Fibroblast of skin of scalp (primary cell): ENCODE measurements at places on chromosomes 4 and X.

DNA sequence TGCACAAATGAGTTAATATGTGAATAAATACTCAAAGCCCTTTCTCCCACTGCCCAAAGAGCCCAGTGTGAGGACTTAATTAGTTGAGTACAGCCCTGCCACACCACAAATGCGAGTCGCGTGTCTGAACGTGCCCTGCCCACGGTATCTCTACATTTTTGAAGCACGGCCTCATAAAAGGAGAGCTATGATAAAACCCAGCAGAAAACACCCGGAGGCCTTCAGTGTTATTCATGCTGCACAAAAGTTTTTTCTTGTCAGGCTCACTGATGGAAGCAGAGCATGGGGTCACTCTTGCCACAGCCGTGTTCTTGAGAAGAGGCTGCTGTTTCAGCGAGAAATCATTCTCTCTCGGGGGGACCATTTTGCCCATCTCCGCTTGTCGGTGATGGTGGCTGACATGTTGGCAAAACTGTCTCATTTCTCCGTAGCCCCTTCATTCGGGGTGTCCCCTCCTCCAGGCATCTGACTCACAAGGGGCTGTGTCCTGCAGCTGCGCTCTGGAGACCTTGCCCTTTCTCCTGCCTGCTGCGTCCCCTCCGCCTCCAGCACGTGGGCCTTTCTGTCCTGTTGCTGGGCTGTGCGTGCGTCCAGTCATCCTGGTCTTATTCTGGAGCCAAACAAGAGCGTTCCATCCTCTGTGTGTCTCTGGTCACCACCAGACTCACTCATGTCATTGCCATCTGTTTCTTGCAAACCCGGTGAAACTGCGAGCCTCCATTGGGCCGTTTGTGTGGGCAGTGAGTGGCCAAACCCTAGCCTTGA, 88.8 kb downstream of the SORCS2 start:
- DNase-seq: peak; percentile 69

DNA sequence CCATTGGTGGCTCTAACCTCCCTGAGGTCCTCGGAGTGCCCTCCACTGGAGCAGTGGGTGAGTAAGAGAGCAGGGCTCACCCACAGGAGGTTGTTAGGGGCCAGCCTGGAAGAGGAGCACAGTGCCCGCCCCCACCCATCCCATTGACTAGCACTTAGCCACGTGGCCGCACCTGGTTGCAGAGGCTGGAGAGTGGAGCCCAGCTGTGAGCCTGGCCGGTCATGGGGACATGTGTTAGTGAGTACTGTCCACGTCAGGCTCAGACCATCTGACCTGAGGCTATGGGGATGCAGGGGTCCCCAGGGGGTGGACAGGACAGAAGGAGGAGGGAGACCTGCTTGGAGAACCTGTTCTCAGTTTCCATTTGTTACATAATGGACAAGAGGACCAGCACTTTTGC, 1.4 kb upstream of the MAN2B2 start:
- no peak for DNase-seq

DNA sequence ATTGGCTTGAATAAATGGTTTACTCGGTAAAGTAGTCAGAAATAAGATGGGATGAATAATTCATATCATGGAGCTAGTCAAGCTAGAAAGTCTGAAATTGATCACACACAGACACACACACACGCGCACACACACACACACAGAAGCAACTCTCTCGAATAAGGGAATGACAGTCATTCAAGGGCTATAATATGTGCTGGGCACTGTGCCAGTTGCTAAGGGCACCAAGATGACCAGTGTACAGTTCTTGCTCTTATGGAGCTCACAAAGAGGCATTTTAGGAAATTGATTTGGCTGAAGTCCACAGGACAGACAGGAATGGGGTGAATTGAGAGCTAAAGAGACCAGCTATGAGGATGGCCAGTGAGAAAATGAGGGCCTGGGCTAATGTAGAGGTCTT, 34.2 kb upstream of the SH3D19 start:
- no peak for DNase-seq

DNA sequence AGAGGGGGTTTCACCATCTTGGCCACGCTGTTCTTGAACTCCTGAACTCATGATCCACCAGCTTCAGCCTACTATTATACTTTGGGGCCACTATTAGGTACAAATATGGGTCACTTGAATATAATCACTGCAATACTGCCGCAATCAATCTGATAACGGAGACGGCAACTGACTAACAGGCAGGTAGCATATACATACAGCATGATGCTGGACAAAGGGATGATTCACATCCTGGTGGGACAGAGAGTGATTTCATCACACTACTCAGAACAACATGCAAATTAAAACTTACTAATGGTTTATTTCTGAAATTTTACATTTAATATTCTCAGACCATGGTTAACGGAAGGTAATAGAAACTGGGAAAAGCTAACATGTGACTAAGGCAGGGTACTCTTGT, 10.9 kb downstream of the LRBA start:
- DNase-seq: no peak

- no peak for DNase-seq
Observed at GRCh38 chr4:57156242-57156990, 46.2 kb upstream of the IGFBP7 start.

GRCh38 chrX:108198420-108198819, 106.8 kb downstream of the ATG4A start:
- no peak for DNase-seq

- no peak for DNase-seq
Observed at GRCh38 chr4:57068237-57068981, 41.8 kb downstream of the IGFBP7 start.

DNA sequence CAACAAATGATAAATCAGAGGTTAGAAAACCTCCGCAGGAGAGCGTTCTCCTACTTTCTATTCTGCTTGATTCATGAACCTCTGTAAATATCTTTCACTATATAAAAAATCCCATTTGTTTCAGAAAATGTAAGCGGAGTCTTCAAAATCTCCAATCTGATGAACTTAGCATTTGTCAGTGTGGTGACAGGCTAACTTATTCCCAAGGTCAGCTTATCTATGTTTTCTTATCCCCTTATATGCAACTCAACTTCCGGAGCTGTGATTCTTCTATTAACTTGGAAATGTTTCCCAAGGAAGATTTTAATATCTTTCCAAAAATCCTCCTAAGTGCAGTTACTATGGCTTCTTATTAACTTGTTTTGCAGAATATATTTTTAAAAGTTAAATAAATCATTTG, 87.5 kb upstream of the C1QTNF7 start:
- DNase-seq: no peak

DNA sequence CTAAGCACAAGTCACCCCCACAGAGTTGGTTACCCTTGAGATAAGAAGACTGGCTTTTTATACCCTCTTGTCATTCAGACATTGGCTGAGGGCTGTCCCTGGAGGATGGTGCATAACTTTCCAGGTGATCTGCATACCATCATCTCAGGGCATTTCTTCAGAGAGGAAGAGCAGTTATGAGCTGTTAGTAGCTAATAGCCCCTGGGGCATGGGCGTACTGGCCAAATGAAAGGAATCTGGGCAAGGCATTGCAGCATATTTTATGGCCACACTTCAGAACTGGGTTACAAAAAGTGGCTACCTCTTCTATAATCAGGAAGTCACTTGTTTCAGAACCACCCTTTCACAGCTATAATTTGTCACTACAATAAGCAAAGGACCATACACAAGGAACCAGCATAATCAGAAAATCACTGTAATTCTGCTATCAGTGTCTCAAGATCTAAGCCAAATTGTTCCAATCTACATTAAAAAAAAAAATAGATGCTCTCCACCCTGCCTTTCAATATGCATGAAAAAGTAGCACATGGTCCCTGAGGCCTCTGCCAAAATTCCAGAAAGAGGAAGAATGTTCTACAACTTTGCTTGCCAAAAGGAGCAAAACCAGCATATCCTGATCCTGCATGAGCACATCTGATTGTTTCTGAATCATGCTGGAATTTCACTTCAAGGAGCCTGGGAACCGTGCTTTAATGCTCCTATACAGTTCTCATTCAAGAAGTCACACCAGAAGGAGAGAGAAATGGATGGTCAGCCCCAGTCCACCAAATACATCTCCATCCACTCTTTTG, 92.0 kb downstream of the TMEM144 start:
- DNase-seq: peak; percentile 78

GRCh38 chr4:82891707-82892466, 934 bp upstream of the SEC31A start:
- peak; percentile 23 for DNase-seq

DNA sequence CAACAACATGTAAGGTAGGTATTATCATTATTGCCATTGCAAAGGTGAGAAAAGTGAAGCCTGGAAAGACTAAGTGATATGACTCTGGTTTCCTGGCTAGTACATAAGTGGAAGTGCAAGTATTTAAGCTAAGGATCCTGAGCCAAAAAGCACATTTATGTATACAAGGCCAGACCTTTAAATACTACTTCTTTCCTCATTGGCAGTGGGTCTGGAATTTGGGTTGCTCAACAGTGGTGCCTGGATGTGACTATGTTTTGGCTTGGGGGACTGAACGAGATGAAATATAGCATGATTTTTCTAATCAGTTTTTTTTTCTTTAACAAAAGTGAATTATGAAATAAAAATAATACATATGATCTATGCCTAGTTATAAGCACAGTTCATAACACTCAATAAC, 7.4 kb upstream of the FGF13 start:
- DNase-seq: no peak

GRCh38 chr4:112296949-112297880, at the start of gene ALPK1:
ALPK1 (plus strand) TSS chr4:112297369.
- peak; percentile 93 for DNase-seq

GRCh38 chr4:119841361-119841760, 212.8 kb upstream of the PDE5A start:
- DNase-seq: peak; percentile 4

GRCh38 chrX:106710771-106711170, 15.7 kb upstream of the RNF128 start:
- DNase-seq: peak; percentile 39

DNA sequence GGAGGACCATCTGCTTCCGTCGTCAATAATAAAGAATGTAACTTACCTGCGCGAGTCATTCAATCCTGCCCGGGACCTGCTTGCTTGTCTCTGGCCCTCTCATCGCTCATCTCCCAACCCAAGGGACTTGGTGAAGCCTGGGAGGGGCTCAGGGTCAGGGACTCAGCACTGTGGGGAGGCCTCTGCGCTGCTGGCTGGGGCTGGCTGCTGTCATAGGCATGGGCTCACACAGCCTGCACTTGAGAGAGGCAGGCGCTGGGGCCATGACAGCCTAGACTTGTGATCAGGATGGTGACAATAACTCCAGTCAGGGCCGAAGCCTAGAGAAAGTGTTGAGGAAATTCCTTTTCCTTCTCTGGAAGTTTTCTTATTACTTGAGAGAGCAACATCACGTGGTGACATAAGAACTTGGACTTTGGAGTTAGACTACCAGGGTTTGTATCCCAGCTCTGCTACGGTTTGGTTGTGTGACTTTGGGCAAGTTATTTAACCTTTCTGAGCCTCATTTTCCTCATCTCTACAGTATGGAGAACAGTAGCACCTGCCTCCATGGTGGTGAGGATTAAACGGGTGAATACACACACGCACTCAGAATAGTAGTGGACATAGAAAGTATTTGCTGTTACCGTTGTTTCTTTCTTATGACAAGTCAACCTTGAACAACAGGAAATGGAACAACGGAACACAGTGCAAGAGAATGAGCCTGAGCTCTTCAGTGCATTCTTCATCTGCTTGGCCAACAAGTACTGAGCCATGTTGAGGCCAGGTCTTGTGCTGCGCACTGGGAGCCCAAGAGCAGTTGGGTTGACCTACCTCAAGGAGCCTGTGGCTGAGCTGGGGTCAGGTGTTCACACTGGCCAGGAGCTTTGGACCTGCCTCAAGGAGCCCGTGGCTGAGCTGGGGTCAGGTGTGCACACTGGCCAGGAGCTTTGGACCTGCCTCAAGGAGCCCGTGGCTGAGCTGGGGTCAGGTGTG, 60.5 kb downstream of the TBC1D14 start:
- DNase-seq: no peak

DNA sequence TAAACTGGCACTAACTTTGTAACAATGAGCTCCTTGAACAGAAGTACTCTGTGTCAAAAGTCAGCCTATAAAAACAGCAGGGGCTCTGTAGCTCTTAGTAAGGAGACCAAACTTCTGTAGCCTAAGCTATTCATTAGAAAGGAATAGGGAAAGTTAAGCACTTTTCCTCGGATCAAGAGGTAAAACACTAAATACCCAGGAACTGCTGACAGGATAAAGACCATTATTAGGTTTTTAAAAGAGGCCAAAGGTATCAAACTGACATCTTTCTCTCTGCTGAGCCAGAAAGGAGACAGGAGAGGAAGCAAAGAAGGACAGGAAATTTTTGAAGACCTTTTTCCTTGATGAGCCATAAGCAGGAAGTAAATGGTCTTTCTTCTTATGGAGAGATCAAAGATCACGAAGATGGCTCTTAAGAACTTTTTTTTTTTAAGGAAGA, 31.9 kb downstream of the ANAPC10 start:
- DNase-seq: no peak

GRCh38 chr4:58606303-58606702, 1496.1 kb upstream of the IGFBP7 start:
- DNase-seq: no peak

GRCh38 chrX:132373610-132374009, 115.2 kb downstream of the MBNL3 start:
- no peak for DNase-seq

GRCh38 chrX:46820391-46821100, 16.3 kb upstream of the RP2 start:
- no peak for DNase-seq

DNA sequence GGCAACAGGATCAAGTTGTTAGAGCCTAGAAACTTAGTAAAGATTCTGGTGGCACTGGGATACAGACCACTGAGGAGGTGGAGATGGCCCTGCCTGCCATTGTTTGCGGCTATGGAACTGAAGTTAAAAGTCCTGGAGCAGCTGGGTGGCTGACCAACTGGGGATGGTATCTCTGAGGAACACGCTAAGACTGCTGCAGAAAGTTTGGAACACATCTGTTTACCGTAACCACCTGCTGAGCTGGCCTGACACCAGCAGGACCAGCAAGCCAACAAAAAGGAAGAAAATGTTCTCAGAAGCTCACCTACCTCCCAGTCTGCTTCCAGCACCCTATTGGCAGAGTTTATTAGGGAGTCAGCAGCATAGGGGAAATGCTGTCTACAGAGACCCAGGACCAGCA, 17.4 kb upstream of the PACRGL start:
- DNase-seq: no peak

DNA sequence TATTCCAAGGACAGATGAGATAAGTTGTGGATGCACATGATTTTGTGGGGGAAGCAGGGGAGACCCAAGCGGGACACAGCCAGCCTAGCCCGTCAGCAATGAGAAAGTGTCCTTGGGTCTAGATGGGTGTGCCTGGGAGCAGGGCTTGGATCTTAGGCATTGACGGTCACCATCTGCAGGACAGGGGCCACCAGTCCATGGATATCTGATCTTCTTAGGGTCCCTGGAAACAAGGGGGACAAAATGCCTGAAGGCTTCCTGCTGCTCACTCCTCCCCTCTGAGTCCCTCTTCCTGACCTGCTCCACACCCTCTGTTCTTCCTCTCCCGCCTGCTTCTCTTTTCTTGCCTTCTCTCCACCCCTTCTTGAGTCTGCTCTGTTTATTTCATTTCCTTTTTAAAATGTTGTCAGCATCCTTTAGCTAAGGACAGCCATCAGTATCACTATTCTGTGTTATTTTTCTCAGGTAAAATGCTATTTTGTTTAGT, 298.4 kb downstream of the RAPGEF2 start:
- no peak for DNase-seq

- DNase-seq: peak; percentile 74
Observed at GRCh38 chr4:85398276-85398675, 76.7 kb upstream of the ARHGAP24 start.

- DNase-seq: peak; percentile 8
Observed at GRCh38 chr4:23269566-23269965, 576.8 kb downstream of the GBA3 start.
